Bone marrow (tissue), 2 donors: ENCODE measurements at places on chromosomes 4 and X.
A peak's percentile ranks its signal among the peaks of the same experiment; 100 is the strongest.

- no peak for DNase-seq
These were observed 2023.7 kb downstream of the ARAP2 start for GRCh38 chr4:34220601-34221000.

DNA sequence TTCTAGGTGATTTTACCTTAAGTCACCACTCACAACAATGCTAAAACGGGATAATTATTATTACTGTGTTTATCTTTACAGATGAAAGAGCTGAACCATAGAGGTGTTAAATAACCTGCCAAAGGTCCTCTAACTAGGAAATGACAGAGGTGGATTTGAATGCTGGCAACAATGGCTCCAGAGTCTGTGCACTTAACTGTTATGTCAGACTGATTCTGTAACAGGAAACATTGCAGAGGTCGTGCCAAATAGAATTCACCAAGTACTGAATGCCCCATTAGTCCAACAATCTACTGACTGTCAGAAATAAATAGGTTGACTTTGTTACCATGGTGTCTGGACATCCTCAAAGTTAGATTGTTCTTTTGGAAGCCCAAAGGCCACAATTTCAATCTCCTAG, 20.9 kb upstream of the USP27X start:
- DNase-seq: no peak

GRCh38 chrX:45320191-45320590, 119.5 kb upstream of the DIPK2B start:
- DNase-seq: no peak

- no peak for DNase-seq
These were observed 36.8 kb upstream of the SPON2 start for GRCh38 chr4:1208970-1209704.

- peak; percentile 13 for DNase-seq
These were observed 44.3 kb upstream of the TBL1X start for GRCh38 chrX:9420275-9421265.

GRCh38 chr4:180953572-180953971, 1289.6 kb upstream of the TENM3 start:
- no peak for DNase-seq

DNA sequence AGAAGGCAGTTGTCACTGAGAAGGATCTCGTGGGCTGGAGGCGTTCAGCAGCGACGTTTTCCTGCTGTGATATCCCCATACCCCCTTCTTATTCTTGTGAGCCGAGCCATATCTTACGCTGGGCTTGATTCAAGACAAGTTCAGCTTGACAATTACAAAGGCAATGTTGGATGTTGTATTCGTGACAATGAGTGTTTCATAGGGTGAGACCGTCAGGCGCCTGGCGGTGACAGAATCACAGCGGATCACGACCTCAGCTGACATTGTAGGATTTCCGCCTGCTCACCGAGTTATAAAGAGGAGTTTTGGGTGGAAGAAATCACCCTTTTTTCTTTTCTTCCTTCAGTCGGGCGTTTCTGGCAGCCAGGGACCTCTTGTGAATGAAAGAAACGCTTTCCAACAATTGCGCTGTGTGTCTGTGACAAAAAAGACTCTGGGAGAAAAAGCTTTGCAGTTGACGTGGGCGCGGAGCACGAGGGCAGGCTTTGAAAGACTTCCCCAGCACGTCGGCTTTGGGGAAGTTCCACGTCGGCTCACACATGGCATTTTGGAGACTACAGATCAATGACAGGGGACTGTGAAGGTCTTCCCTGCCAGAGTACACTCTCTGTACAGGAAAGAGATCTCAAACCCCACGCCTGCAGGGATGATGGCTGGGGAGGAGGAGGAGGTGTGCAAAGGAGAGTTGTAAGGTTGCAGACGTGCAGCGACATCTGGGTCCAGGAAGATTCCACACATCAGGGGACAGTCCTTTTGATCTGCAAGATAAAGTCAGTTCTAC, 135.4 kb downstream of the CRLF2 start:
- DNase-seq: no peak

- no peak for DNase-seq
These were observed 3.5 kb upstream of the FGFR3 start for GRCh38 chr4:1789552-1789951.

DNA sequence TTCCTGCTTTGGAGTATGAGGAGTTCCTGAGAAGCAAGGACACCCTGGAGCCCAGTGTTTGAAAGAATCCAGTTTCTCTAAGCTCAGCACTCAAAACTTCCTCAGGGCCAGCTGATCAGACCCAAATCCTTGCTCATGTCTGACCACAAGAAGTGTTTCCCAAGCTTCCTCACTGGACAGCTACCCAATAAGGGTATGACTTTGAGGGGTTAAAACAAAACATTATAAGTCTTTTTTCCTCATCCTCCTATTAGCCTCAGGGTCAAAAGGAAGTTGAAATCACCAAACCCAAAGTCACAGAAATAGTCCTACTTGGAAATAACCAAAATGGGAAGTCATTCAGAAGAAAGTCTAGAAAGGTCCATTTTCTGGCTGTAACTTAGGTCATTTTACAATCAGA, 13.7 kb downstream of the ZBTB33 start:
- DNase-seq: no peak

DNA sequence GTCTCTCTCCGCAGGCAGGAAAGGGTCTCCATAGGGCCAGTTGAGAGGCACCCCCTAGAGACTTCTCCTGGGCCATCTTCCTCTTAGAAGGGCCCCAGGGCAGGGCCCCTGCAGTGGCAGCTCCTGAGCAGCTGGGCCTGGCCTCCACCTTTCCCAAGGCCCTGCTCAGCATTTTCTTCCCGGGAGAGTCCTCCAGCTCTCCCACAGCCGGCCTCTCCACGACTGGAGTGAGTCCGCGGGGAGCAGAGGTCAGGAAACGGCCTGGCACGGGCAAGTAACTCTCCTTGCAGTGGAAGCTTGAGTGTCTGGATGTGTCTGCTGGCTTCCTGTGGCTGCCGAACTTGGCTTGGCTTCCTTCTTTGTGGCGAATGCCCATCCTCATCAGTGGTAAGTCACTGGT, 1.6 kb upstream of the LOC101059915 start:
- DNase-seq: no peak

- DNase-seq: no peak
These were observed 3.8 kb upstream of the RADX start for GRCh38 chrX:106608016-106608415.

DNA sequence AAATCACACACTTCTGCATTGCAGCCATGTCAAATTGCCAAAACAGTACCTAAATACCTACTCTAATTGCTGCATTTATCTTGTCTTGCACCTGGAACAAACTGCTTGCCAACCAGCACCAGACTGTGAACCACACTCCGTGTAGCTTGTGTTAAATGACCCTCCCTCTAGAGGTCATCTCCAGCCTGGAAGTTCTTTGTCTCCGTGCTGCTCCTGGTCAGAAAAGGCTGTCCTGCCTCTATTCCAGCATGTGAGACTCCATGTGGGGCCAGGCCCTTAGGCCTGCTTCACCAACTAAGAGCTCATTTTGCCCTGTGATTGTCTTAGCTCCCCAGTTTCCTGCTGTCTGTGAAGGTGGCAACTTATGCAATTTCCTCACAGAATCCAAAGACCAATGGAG, 28.3 kb downstream of the CNGA2 start:
- DNase-seq: no peak

DNA sequence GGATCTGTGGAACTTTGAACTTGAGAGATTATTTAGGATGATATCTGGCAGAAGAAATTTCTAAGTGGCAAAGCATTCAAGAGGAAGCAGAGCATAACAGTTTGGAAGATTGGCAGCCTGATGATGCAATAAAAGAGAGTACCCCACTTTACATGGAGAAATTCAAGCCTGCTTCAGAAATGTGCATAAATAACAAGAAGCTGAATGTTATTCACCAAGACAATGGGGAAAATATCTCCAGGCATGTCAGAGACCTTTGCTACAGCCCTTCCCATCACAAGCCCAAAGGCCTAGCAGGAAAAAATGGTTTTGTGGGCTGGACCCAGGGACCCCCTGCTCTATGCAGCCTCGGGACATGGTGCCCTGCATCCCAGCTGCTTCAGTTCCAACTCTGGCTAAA, 420.8 kb downstream of the DTHD1 start:
- no peak for DNase-seq

- DNase-seq: no peak
These were observed 13.1 kb downstream of the SMAD1 start for GRCh38 chr4:145494666-145495270.

- DNase-seq: no peak
These were observed 47.1 kb downstream of the PPP2R2C start for GRCh38 chr4:6425336-6425735.

- no peak for DNase-seq
These were observed 308.1 kb upstream of the GATB start for GRCh38 chr4:152068866-152069265.

- no peak for DNase-seq
These were observed 14.4 kb downstream of the MCUB start for GRCh38 chr4:109574443-109574850.

- no peak for DNase-seq
These were observed 152.3 kb downstream of the COL4A6 start for GRCh38 chrX:108285918-108286317.

DNA sequence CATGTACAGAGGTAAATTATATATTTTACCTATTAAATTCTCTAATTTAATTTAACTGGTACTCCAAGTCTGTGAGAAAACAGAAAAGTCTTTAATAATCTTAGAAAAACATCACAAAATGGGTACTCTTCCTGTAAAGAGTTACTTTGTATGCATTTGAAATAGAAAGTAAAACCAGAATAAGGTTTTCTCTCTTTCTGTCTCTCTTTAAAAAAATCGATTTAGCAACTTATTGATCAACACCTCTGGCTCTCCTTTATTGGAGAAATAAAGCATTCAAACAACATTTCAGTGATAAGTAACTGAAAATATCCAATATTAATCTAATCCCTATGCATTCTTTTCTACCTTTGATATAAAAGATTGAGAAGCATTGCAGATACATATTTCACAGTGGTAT, 27.4 kb downstream of the ATOH1 start:
- DNase-seq: no peak

DNA sequence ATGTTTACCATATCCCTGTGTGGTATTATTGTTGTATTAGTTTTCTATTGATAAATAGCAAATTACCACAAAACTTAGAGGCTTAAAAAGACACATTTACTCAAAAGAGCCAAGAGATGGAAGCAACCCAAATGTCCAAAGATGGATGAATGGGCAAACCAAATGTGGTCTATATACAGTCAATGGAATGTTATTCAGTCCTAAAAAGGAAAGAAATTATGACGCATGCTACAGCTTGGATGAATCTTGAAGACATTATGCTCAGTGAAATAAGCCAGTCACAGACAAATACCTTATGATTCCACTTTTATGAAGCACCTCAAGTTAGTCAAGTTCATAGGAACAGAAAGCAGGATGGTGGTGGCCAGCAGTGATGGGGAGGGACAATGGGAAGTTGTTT, 144.7 kb downstream of the QDPR start:
- DNase-seq: no peak

DNA sequence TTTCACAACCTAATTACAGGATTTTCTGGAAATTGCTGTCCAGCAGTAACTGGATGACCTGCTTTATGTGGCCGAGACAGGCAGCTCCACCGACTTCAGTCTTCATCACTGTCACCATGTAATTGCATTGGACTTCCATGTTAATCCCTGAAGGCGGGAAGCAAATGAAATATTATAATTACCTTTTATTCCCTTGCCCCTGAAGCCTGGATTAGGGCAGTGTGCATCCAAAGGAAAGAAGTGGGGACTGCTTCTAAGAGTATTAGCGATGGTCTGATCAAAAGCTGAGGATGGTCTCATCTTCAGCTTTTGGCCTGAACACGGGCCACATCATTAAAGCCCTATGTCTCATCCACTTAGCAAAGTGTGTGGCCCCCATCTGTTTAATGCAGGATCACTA, 311.6 kb upstream of the GALNT7 start:
- DNase-seq: no peak

DNA sequence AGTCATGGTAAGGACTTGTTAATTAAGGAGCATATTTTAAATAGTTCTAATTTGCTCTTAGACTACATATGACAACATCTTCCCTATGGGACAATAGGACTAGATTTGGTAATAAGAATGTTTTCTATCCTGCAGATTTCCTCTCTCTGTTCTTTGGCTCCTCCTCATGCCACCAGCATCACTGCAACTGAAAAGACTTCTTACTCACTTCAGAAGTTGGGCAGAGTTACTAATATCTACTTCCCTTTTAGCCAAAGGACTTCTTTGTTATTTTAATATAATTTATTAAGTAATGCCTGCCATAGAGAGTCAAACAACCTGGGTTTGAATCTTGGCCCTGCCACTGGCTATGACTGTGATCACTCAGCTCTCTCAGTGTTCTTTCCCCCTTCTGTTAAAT, 16.4 kb downstream of the MMAA start:
- DNase-seq: no peak

- DNase-seq: no peak
These were observed 8.8 kb downstream of the DDX60 start for GRCh38 chr4:168309781-168310180.

GRCh38 chr4:140331876-140332275, 41.6 kb upstream of the SCOC start:
- DNase-seq: no peak

- no peak for DNase-seq
These were observed 73.6 kb upstream of the SORBS2 start for GRCh38 chr4:185885604-185886003.

DNA sequence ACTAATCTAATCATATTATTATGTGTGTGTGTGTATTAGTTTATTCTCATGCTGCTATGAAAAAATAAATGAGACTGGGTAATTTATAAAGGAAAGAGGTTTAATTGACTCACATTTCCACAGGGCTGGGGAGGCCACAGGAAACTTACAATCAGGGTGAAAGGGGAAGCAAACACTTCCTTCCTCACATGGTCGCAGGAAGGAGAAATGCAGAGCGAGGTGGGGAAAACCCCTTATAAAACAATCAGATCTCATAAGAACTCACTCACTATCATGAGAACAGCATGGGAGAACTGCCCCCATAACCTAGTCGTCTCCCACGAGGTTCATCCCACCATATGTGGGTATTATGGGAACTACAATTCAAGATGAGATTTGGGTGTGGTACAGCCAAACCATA, 190.9 kb upstream of the TAPT1 start:
- no peak for DNase-seq

DNA sequence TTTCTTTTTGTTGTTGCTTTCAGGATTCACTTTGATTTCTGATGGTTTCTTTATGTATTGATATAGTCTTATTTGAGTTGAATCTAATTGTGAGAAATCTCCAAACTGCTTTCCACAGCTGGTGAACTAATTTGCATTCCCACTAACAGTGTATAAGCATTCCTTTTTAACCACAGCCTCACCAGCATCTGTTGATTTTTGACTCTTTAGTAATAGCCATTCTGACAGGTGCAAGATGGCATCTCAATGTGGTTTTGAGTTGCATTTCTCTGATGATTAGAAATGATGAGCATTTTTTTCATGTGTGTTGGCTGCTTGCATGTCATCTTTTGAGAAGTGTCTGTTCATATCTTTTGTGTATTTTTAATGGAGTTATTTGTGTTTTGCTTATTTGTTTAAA, 1023.1 kb downstream of the SH3BGRL start:
- no peak for DNase-seq
